Thyroid gland (tissue), 4 donors: ENCODE measurements at places on chromosomes 7 and 10. TPM values are rescaled to one million over a fixed set of nuclear protein-coding genes. Genes with fewer than 3 reads are reported as not detected.

The MYL10 gene
- not detected for total RNA-seq

The MMP21 gene
- 0.67 TPM for total RNA-seq

The ZNF487 gene
- total RNA-seq: 11.9 TPM

The KIF11 gene
- 1.2 TPM for total RNA-seq

The SNCG gene
- 31.0 TPM for total RNA-seq

The PNLIP gene
- not detected for total RNA-seq

The NET1 gene
- 83.6 TPM for total RNA-seq

The GPR141 gene
- total RNA-seq: not detected

The GPR37 gene
- 0.22 TPM for total RNA-seq

The WIPF3 gene
- total RNA-seq: 1.1 TPM

DNA sequence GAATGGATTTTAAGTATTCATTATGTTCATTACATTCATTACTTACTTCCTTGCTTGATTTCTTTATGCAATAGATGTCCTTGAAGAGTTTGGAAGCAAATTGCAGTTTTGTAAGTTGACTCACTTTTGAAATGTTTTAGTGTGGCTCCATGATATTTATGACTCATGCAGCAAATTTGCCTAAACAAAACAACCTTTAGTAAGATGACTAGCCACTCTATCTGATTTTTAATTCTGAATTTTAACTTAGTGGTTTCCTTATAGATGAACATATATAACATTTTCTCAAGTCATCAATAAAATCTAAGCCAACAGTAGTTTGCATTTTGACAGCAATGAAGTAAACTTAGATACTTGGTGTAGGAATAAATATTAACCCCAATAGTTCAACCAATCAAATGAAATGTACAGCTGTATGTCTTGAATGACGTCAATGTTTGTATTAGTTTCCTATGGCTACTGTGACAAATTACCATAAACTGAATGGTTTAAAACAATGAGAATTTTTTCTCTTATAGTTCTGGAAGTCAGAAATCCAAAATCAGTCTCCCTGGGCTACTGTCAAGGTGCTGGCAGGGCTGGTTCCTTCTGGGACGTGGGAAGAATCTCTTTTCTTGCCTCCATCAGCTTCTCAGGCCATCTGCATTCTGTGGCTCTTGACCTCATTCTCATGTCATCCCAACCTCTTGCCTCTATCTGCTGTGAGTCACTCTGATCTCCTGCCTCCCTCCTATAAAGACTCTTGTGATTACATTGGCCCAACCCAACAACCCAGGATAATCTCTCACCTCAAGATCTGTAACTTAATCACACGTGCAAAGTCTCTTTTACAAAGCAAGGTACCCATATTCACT, 73.4 kb downstream of the AHR start:
- H3K4me1 ChIP-seq: no peaks in the 10 kb centered on the region
- no peak overlapping the region for H3K4me3 ChIP-seq
- no peaks in the 10 kb centered on the region for H3K36me3 ChIP-seq
- DNase-seq: no peak
- H3K27ac ChIP-seq: no peak overlapping the region

- H3K4me1 ChIP-seq: no peaks in the 10 kb centered on the region
- H3K4me3 ChIP-seq: no peak overlapping the region
- DNase-seq: no peak
- no peaks in the 10 kb centered on the region for H3K27me3 ChIP-seq
- H3K27ac ChIP-seq: no peak overlapping the region
Measured at GRCh38 chr7:9488555-9488954, 1055.1 kb downstream of the NXPH1 start.

DNA sequence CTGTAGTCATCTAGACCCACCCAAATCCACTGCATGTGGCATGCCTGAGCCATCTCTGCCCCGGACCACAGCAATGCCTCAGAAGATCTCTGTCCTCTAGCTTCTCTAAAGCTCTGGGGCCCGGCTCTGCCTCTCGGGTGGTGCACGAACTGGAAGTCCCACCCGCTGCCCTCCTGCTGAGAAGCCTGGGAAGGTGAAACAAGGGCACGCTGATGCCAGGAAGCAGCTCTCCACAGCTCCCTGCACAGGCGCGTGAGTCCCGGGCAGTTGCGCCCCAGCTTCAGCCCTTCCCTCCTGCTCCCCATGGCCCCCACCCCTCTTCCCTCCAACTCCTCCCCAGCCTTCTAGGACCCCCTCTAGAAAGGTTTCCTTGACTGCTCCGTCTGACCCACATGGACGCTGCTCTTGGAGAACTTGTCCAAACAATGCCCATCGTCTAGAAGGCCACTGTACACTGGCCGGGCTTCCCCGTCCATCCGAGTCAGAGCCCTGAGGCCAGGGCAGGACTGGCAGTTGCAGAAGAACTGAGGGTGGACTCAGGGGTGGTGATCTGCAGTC, 12.8 kb downstream of the KCNH2 start:
- H3K27me3 ChIP-seq: no peaks in the 10 kb centered on the region
- no peak overlapping the region for H3K4me3 ChIP-seq

DNA sequence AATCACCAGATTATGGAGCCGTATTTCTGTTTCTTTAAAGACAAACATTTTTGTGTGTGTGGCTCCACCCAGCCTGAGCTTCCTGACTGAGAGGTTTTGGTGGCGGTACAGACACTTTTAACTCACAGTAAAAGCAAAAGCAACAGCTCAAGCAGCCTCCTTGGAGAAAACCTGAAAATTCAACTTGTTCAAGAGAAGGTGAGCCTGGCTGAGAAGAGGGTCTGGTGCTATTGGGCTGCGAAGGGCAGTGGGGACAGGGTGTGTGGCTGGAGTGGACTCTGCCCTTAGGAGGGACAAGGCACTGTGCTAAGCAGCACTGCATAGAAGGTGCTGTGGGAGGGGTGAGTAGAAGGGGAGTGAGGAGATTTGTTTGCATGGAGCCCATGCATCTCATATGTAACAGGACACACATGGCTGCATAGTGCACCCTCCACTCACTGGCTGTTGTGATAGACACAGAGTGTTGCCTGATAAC, at the start of gene GIMAP7:
TSS of gene GIMAP7 (plus strand) at position 125 of the 475 bp plus-strand sequence. CDS start 5,103 bp downstream, outside the sequence.
- no peaks in the 10 kb centered on the region for H3K36me3 ChIP-seq
- no peak within 1 kb of the TSS for H3K4me3 ChIP-seq
- H3K27ac ChIP-seq: peak within 1 kb of the TSS; percentile 68
- no peaks in the 10 kb centered on the region for H3K4me1 ChIP-seq
- no peaks in the 10 kb centered on the region for H3K27me3 ChIP-seq
- peak; percentile 22 for DNase-seq

GRCh38 chr10:128693493-128694131, 567.4 kb upstream of the MKI67 start:
- DNase-seq: no peak
- no peak overlapping the region for H3K4me3 ChIP-seq
- no peaks in the 10 kb centered on the region for H3K36me3 ChIP-seq
- no peaks in the 10 kb centered on the region for H3K27me3 ChIP-seq
- no peak overlapping the region for H3K27ac ChIP-seq

DNA sequence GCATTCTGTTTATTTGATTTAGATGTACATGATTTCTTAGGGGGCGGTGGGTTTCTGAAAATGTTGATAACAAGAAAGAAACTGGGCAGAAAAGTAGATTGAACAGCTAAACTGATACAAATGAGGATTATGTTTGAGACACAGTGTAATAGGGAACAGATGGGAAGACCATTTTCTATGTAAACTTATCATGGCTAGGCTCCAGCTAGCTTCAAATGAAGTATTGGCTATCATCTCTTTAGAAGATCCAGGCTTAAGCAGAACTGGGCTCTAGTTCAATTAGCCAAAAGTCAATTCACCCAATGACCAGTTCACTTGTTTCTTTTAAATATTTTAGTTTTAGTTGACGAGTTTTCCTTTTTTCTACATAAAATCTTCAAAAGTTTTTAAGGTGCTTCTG, 639.5 kb downstream of the ANKRD7 start:
- H3K4me1 ChIP-seq: no peaks in the 10 kb centered on the region
- no peak overlapping the region for H3K27ac ChIP-seq
- H3K27me3 ChIP-seq: no peaks in the 10 kb centered on the region
- no peak overlapping the region for H3K4me3 ChIP-seq

- H3K4me1 ChIP-seq: peaks cover 14% of the 10 kb centered on the region
- peaks cover 72% of the 10 kb centered on the region for H3K36me3 ChIP-seq
- DNase-seq: no peak
- H3K4me3 ChIP-seq: no peak overlapping the region
- H3K27me3 ChIP-seq: no peaks in the 10 kb centered on the region
Measured at GRCh38 chr10:119042169-119042568, 12.7 kb downstream of the NANOS1 start.

- H3K36me3 ChIP-seq: no peaks in the 10 kb centered on the region
- DNase-seq: no peak
- no peak overlapping the region for H3K4me3 ChIP-seq
- H3K27me3 ChIP-seq: no peaks in the 10 kb centered on the region
- peaks cover 12% of the 10 kb centered on the region for H3K4me1 ChIP-seq
- H3K27ac ChIP-seq: no peak overlapping the region
Measured at GRCh38 chr7:70706204-70706603, 425.7 kb upstream of the GALNT17 start.

GRCh38 chr10:110207805-110208613, 604 bp downstream of the MXI1 start:
- peaks cover 6% of the 10 kb centered on the region for H3K4me1 ChIP-seq
- H3K27ac ChIP-seq: peak overlapping the region; percentile 87
- H3K27me3 ChIP-seq: no peaks in the 10 kb centered on the region
- H3K4me3 ChIP-seq: peak overlapping the region; percentile 76

DNA sequence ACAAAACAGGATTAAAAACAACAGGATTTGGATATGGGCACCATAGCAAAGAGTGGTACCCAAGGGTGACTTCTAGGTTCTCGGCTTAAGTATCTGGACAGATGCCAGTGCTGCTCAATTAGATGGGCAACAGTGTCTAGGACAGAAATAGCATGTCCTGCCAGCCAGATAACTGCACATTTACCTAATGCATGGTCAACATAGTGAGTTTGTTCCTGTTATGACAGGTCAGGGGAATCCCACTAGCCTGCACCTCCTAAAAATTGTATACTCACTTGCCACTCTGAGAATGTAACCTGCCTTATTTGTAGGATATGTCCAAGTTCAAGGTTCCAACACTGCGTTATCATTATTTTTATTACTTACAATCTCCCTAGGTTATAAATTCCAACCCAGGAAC, 471.7 kb downstream of the GRM8 start:
- H3K27ac ChIP-seq: no peak overlapping the region
- no peak for DNase-seq
- no peaks in the 10 kb centered on the region for H3K4me1 ChIP-seq
- H3K4me3 ChIP-seq: no peak overlapping the region
- no peaks in the 10 kb centered on the region for H3K36me3 ChIP-seq

- H3K27ac ChIP-seq: no peak overlapping the region
- H3K36me3 ChIP-seq: no peaks in the 10 kb centered on the region
- H3K4me3 ChIP-seq: no peak overlapping the region
- no peaks in the 10 kb centered on the region for H3K4me1 ChIP-seq
Measured at GRCh38 chr7:31382722-31383121, 42.2 kb upstream of the NEUROD6 start.

- no peak overlapping the region for H3K27ac ChIP-seq
- peaks cover 17% of the 10 kb centered on the region for H3K4me1 ChIP-seq
Measured at GRCh38 chr10:92208157-92208720, 82.6 kb downstream of the CPEB3 start.

DNA sequence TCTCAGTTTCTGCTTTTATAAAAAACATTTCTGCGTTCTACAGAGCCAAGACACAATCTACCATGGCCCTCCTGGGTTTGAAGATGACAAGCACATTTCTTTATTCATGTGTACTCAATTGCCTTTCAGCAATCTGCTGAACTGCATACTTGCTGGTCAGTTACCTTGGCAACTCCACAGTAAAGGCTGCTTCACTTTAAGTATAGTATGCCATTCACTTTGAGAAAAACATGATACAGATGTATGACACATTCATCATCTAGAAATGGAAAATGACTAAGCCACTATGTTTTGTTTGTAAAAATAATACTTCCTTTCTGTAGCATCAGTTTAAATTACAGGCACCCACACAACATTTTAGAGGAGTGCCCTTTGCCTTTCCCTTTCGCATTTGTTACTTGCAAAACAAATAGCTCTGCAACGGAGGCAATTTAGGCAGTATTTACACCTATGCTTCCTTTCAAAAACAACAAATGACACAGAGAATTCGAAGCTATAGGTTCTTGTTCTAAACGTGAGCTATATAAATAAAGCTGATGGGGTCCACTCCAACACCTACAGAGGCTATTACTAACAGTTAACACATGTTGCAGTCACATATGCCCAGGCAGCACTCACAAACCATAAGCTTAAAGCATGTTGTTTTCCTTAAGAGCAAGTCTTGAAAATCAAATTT, 23.5 kb downstream of the SGCE start:
- H3K36me3 ChIP-seq: no peaks in the 10 kb centered on the region
- H3K4me1 ChIP-seq: no peaks in the 10 kb centered on the region
- no peak overlapping the region for H3K4me3 ChIP-seq

- no peak for DNase-seq
- no peak overlapping the region for H3K4me3 ChIP-seq
- H3K27ac ChIP-seq: no peak overlapping the region
- H3K4me1 ChIP-seq: no peaks in the 10 kb centered on the region
- no peaks in the 10 kb centered on the region for H3K27me3 ChIP-seq
Measured at GRCh38 chr7:129986600-129986999, 33.8 kb upstream of the UBE2H start.

DNA sequence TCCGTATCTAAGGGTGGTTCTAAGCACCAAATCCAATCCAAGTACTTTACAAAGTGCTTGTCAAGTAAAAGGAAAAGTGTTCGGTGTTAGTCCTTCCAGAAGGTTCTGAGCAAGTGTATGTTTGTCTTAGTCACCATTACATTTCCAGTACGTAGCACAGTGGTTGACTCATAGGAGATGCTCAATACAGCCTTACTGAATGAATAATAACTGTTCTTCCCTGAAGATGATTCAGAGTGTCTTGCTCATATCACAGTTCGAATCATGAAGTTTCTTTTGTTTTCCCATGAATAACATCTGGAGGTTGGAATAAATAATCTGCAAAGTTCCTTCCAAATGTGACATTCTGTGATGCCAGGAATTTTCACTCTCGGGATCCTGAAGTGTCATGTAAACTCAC, 53.4 kb downstream of the WNT2 start:
- H3K27me3 ChIP-seq: no peaks in the 10 kb centered on the region
- no peak for DNase-seq
- peaks cover 4% of the 10 kb centered on the region for H3K4me1 ChIP-seq
- H3K4me3 ChIP-seq: no peak overlapping the region
- H3K36me3 ChIP-seq: no peaks in the 10 kb centered on the region
- H3K27ac ChIP-seq: no peak overlapping the region

DNA sequence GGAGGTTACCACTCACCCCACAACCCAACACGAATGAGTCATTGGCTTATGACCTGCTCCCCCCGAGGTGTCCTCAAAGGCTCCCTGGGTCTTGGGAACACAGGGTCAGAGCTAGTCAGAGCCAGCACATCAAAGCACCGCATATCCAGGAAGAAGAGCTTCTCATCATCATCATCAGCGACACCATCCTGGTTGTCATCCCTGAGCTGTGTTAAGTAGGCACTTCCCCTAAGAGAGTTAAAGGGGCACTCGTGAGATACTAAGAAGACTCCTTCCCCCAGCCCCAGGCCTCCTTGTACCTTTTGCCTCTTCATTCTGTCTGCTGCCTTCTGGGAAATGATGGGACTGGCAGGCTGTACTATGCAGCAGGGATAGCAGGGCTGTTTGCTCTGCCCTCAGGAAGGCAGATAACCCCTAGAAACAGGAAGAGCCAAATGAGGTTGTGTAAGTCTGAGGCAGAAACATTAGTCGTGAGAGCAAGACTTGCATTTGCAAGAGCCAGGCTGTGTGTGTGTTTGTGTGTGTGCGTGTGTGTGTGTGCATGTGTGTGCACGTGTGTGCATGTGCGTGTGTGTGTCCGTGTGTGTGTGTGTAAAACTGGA, 11.1 kb upstream of the CPA1 start:
- H3K4me3 ChIP-seq: no peak overlapping the region
- H3K4me1 ChIP-seq: peaks cover 23% of the 10 kb centered on the region
